ENCODE measurements at places on chromosomes 3 and 15. TPM values are rescaled to one million over a fixed set of nuclear protein-coding genes. Genes with fewer than 3 reads are reported as not detected.

DNA sequence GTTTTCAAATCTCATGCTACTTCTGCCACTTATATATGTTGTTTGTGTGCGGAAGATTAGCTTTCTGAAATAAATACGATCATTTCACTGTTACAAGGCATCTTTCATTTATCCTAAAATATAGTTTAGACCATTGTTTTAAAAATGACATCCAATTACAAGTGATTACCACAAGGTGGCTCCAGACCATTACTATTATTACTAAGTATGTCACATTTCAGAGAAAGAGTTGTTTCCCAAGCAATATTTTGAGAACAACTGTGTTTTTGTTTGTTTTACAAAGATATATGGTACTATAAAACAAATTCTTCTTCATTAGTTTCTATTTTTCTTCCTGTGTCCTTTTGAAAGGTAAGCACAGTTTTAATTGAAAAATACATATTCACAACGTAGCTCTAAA is 136.0 kb upstream of the RAP2B start:
- no peak for DNase-seq

DNA sequence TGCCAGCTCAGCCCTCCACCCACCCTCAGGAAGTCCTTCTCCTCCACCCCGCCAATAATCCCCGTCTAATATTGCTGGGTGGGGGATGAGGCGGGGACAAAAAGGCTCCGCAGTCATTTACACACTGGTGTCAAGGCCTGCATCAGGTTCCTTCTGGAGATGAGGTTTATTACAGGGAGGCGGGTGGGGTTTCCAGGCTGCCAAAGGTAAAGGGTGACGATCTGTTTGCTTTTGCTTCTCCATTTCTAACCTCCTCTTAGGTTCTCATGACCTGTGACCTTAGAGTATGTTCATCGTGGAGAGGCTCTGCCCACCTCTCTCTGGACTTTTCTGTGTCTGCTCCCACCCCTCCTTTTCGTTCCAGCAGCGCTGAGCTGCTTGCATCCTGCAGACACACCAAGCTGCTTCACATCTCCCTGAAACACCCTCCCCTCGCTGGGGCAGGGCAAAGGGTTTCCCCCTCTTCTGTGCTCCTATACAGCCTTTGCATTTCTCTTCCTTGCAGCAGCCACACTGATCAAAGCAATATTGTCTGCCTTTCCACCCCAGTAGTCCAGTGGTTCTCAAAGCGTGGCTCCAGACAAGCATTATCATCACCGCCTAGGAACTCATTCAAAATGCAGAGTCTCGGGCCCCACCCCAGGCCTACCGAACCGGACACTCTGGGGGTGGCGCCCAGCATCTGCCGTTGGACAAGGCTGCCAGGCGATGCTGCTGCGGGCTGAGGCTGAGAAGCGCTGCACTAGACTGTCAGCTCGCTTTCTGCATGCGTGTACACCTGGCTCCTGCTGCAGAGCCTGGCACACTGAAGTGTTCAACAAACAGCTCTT is 26.6 kb downstream of the CA12 start:
- DNase-seq, result no peak

DNA sequence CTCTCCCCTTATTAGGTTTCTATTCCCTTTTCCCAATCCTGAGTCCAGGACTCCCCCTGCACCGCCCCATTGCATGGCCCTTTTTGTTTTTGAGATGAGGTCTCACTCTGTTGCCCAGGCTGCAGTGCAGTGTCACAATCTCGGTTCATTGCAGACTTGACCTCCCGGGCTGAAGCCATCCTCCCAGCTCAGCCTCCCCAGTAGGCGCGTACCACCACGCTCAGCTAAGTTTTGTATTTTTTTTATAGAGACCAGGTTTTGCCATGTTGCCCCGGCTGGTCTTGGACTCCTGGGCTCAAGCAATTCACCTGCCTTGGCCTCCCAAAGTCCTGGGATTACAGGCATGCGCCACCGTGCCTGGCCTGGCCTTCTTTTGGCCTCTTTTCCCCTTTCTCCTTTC is 29.3 kb downstream of the PDIA5 start:
- DNase-seq, result no peak

DNA sequence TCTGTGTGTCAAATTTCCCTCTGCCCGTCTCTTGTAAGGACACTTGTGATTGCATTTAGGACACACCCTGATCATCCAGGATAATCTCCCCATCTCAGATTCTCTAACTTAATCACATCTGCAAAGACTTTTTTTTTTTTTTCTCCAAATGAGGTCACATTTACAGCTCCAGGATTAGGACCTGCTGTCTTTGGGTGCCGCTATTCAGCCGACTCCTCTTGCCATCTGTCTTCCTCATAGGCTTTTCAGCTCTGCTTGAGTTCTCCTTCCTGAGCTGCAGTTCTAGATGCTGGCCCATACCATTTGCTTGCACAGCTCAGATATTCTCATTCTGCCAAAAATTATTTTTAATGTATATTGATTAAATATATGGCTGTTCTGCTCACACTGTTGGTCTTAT is 94.3 kb upstream of the TLE3 start:
- DNase-seq, result no peak

- DNase-seq, result no peak
Observed at GRCh38 chr3:65936908-65937638, 101.6 kb downstream of the MAGI1 start.

DNA sequence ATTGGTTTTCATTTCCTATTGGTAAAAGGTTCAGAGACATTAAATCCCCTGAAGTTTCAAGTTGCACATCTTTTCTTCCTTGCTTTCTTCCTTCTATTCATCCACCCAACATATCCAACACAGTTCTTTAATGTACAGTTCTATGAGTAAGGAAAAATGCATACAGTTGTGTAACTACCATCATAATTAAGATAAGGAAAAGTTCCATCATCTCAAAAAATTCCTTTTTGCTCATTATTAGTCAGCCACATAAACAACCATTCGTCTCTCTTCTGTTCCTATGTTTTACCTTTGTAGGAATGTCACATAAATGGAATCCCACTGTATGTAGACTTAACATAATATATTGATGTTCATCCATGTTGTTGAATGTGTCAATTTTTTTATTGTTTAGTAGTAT is 211.1 kb upstream of the ADAMTS9 start:
- no peak for DNase-seq

- DNase-seq, result no peak
Observed at GRCh38 chr3:156602424-156602823, 47.5 kb upstream of the SSR3 start.

The NGLY1 gene
- total RNA-seq, result 53.3 TPM

The ACOX2 gene
- total RNA-seq, result 31.5 TPM

DNA sequence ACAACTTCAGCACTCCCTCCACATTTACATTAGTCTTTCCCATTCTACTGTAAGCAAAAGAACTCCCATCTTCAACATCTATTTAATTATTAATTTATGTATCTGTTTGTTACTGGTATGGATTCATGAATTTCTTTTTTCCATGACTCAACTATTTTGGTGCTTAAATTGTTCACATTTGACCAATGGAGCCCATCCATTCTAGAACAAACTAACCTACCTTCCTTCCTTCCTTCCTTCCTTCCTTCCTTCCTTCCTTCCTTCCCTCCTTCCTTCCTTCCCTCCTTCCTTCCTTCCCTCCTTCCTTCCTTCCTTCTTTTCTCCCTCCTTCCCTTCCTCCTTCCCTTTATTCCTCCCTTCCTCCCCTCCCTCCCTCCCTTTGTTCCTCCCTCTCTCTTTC is 16.8 kb upstream of the MBNL1 start:
- DNase-seq, result no peak

The CCNL1 gene
- total RNA-seq, result 270 TPM

- no peak for DNase-seq
Observed at GRCh38 chr15:70561885-70562284, 201.5 kb downstream of the UACA start.

The ADGRG7 gene
- not detected for total RNA-seq

- no peak for DNase-seq
Observed at GRCh38 chr3:29764041-29764440, 483.2 kb downstream of the RBMS3 start.

DNA sequence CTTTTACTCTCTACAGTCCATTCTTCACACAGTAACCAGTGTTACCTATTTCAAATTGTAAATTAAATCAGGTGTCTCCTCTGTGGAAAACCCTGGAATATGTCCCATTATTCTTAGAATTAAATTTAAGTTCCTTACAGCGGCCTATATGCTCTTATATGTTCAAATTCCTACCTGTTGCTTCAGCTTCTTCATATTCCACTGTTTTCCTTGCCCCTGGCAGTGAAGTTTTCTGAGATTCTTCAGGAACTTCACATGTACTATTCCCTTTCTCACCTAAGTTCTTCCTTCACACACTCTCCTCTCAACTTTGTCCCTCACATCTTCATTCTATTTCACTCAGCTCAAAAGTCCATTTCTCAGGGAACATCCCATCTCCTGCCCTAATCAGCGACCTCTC is 68.8 kb downstream of the IL1RAP start:
- DNase-seq, result no peak

The CCR4 gene
- total RNA-seq, result 0.44 TPM

GRCh38 chr3:14562121-14562890 is 22.2 kb upstream of the GRIP2 start:
- no peak for DNase-seq

DNA sequence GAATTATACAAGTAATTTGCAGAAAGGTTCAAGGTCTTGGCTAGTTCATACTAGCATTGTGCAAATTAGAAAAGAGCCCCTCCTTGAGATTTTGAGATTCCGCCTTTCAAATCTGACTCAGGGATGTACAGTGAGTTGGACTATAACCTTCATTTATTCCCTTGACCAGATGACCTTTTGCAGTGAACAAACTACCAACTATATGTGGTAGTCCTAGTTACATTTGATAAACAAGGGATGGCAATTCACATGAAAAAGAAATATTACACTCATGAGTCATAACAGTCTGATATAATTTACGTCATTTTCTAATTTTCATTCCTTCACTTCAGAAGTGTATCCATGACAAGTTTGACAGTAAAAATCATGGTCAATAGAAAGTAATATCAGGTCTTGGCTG is 860.4 kb downstream of the ROBO1 start:
- DNase-seq, result no peak

The SLC28A2 gene
- total RNA-seq, result not detected

The UBA7 gene
- total RNA-seq, result 50.5 TPM

GRCh38 chr3:50245251-50245745 is 9.3 kb downstream of the GNAI2 start:
- DNase-seq, result no peak

The CLRN1 gene
- total RNA-seq, result not detected

GRCh38 chr3:111862415-111862814 is 3.4 kb downstream of the PHLDB2 start:
- DNase-seq, result no peak

The TPRG1 gene
- 65.9 TPM for total RNA-seq

The CX3CR1 gene
- 0.32 TPM for total RNA-seq

- DNase-seq, result no peak
Observed at GRCh38 chr3:187802928-187803259, 57.6 kb upstream of the BCL6 start.

DNA sequence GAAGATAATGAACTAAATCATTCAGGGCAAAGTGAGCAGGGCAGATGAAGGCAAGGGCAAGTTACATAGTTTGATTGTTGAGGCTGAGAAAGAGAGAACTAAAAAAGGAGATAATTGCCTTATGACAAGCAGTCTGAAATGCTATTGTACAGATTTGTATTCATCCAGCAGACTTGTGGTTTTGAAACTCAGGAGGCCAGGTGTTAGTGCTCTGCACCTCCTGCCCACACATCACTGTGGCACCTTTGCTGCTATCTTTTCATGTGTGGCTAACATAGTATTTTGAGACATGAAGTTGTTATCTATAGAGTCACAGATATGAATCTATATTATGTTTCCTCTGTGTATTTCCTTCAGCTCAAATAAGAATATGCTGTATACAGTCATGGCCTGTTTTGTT is 24.3 kb upstream of the SUCLG2 start:
- no peak for DNase-seq

- no peak for DNase-seq
Observed at GRCh38 chr15:69539345-69539744, 86.7 kb downstream of the RPLP1 start.

Data from breast epithelium (tissue), 4 donors.